AG20443 (cell line): ENCODE measurements at places on chromosomes 2 and 18.
A peak's percentile ranks its signal among the peaks of the same experiment; 100 is the strongest.

GRCh38 chr2:46298522-46299353 is 1.5 kb downstream of the EPAS1 start:
- DNase-seq, result peak; percentile 79

DNA sequence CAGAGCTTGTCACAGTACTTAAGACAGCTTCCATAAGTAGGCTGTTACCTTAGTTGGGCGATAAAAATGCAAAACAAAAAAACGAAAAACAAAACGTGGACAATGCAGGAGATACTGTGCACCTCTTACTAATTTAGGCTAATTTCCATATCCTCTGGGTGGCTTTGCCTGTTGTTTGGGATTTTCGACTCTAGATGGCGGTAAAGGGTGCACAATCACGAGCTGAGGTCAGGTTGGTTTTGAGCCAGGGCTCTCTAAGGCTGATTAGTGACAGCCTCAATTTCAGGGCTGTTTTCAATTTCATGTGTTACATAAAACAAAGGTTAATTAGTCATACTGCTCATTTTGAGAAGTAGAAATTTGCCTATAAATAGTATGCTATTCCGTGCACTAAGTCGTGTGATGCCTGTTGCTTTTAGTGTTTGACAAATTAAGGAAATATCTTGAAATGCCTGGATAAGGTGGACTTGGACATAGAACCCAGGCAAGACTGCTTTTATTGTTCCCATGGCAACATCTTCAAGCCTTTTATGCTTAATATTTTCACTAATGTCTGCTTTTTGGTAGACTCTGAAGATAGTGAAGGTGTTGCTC is 493.1 kb downstream of the SOCS6 start:
- DNase-seq, result peak; percentile 21

DNA sequence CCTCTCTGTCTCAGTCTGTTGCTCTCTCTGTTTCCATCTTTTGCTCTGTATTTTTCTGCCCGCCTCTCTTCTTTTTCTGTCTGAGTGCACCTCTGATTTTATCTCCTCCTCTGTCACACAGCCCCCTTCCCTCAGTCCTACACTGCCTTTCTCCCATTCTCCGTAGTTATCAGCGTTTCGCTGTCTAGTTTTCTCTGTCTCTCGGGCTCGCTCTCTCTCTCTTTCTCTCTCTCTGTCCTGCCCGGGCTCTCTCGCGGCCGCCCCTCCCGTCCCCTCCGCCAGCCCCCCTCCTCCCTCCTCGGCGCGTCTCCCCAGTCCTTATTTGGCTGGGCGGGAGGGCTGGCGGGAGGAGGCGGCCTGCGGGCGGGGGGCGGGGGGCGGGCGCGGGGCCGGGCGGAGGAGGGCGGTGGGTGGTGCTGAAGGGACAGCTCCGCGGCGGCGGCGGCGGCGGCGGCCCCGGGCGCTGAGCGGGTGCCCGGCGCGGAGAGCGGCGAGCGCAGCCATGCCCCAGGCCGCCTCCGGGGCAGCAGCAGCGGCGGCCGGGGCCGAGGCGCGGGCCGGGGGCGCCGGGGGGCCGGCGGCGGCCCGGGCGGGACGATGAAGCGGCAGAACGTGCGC is at the start of gene KCNK3:
KCNK3 (plus strand) TSS at position 444 of the 618 bp plus-strand sequence; CDS start at position 598, 154 bp downstream.
- peak; percentile 90 for DNase-seq

DNA sequence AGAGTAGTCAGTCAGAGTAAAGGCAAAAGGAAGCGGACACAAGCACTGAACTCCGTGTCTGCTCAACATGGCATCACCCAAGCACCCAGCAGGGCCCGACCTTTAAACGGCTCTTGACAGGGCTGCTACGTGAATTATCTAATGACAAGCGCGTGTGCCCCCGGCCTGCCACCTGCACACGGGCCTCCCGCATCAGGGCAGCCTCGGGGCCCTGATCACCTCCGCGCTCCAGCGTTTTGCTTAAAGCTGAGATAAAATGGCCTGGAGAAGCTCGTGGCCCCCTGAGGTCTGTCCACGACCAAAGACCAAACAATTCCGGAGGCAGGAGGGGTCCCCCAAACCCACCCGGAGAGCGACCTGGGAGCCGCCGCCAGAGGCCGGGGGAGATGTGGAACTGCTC is 376 bp downstream of the NDUFA10 start:
- DNase-seq, result peak; percentile 29

GRCh38 chr2:167943897-167944296 is 303.5 kb downstream of the STK39 start:
- DNase-seq, result no peak
